Esophagus mucosa (tissue), 1 donor: ENCODE measurements at places on chromosomes 6 and 20. TPM values are rescaled to one million over a fixed set of nuclear protein-coding genes. Genes with fewer than 3 reads are reported as not detected.

IFT52 gene
- total RNA-seq: 15.3 TPM

NMBR gene
- not detected for total RNA-seq

HSPA1A gene
- 56.6 TPM for total RNA-seq

TLDC2 gene
- total RNA-seq: 0.20 TPM

CHRNA4 gene
- total RNA-seq: not detected

GTSF1L gene
- not detected for total RNA-seq

SEL1L2 gene
- total RNA-seq: not detected

CPXM1 gene
- total RNA-seq: 2.0 TPM

TCF21 gene
- 0.72 TPM for total RNA-seq

VNN1 gene
- 0.12 TPM for total RNA-seq

POM121L2 gene
- not detected for total RNA-seq
